ENCODE measurements at places on chromosomes 6 and 20.

DNA sequence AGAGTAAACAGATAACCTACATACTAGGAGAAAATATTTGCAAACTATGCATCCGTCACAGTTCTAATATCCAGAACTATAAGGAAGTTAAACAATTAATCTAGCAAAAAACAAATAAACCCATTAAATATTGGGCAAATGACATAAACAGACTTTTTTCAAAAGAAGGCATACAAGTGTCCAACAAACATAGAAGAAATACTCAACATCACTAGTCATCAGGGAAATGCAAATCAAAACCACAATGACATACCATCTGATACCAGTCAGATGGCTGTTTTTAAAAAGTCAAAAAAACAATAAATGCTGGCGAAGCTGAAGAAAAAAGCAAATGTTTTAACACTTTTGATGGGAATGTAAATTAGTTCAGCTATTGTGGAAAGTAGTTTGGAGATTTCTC, 1117.7 kb upstream of the MAP3K7 start:
- DNase-seq: no peak

GRCh38 chr6:37280162-37280887, 22.4 kb upstream of the TMEM217 start:
- no peak for DNase-seq

DNA sequence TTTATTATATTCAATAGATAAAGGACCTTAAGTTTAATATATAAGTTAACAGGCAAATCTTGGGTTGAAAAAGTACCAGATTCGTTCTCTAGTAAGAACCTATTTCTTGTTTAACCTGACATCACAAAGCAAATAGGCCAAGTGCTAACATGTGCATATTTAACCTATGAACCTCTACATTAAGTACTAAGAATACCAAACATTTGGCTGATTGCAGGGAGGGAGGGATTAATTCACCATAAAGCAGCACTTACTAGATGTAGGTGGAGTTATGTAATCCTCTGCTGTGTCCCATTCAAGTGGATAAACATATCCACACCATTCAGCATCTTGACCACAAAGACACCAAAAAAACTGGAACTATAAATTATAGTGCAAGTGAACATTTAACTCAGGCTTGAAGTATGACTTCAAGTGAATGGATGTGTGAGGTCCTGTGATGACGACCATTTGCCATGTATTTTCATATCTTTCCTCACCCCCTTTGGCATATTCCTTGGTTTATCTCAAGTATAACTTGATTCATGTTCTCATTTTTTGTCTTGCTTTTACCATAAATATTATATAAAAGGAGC, 10.2 kb downstream of the STX11 start:
- peak; percentile 61 for DNase-seq

GRCh38 chr20:11844691-11845090, 73.0 kb upstream of the BTBD3 start:
- DNase-seq: no peak

DNA sequence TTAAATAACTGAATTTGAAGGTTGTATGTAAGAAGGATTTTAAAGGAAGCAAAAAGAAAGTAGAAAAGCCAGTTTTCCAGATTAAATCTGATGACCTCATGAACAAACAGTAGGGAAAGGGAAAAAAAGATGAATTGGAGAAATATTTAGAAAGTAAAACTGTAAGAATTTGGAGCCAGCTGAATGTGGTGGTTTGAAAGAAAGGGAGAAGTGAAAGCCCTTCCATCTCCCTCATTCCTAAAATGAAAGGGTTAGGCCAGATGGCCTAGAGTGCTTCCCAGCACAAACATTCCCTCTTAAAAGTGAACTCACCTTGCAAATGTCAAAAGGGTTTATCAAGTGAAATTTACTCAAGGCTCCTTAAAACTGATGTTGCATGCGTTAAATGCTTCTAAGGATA, 139.3 kb upstream of the COL21A1 start:
- no peak for DNase-seq

DNA sequence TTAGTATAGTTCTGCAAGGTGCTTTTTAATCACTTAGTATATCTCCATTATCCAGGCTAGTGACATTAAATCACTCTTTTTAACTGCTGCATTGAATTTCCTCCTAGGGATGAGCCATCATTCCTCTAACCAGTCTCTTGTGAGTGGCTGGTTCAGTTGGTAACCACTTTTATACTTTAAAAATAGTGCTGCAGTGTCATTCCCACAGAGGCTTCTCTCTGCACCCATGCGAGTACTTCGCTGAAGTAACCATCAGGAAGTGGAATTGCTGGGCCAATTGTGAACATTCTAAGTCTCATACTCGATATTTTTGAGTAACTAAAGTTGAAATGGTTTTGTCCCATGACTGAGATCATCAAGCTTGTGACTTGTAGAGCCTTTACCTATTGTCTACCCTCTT, 2.1 kb downstream of the BTN3A2 start:
- DNase-seq: no peak

DNA sequence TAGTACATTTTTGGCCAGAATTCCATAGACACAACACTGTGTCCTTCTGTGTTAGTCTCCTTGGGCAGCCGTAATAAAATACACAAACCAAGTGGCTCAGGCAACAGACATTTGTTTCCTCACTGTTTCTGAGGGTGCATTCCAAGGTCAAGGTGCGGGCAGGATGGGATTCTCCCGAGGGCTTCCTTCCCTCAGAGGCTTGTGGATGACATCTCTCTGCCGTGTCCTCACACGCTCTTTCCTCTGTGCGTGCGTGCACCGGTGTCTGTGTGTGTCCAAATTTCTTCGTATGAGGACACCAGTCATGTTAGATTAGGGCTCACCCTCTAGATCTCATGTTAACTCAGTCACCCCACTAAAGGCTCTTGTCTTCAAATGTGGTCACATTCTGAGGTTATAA, 30.6 kb downstream of the CDYL start:
- DNase-seq: no peak

GRCh38 chr6:107491760-107492660, 2.1 kb downstream of the SOBP start:
- no peak for DNase-seq

DNA sequence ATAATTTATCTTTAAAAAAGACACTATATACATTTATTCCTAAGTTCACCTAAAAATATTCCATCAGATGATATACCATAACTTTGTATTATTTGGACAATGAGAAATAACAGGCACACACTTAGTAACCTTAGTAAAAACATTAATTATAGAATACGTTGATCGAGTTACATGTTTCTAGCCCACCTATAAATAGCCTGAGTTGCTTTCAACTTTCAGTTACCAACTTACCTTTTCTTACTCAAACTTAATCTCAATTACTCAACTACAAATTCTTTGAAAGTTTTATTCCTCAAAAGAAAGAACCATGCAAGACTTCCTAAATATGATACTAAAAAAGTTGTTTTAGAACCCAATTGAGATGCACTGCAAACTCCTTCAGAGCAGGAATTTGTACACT, 12.2 kb downstream of the ARHGAP18 start:
- no peak for DNase-seq

DNA sequence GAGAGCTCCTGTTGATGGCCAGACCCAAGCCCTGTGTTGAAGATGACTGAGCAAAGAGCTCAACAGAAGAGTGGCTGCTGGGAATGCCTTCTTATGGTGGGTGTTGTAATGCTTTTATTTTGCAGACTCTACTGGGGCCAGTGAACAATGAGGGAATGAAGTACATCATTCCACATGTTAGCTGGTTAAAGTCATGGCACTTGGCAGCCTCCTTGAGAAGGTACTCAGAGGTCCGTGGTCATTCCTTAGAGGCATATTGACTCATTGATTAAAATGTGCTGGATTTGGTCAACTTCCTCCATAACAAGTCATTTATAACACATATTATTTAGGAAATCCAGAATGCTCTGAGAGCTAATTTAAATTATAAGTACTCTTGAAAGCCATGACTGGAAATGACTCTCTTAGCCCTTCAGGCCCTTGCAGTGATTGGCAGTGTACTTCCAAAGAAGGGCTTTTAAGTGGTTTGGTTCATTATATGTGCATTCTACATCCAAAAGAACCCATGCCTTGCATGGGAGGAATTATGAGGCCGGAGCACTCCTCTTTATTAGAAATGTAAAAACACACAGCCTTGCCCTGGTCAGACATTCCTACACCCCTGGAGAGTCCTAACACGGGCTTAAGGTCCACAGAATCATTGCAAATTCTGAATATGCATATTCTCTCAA, 976.9 kb downstream of the KIF16B start:
- no peak for DNase-seq

DNA sequence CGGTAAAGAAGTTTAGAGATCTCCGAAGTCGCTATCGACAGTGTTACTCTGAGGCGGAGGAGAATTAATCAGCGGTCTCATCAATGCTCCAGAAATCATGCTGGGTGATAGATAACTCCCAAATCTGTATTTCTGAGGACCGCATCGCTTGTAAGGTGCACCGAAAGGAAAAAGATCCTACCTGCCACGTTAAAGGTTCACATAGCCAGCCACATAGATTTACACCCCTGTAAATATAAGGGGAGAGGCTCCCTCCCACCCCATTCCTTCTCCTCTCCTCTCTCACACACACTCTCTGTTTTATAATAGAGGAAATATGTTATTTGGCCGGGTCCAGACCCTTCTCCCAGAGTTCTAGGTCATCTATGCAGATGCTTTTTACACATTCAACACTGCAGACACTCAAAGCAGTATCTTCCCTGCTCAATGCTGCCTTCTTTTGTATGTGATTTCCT, 620 bp upstream of the DEK start:
- no peak for DNase-seq

DNA sequence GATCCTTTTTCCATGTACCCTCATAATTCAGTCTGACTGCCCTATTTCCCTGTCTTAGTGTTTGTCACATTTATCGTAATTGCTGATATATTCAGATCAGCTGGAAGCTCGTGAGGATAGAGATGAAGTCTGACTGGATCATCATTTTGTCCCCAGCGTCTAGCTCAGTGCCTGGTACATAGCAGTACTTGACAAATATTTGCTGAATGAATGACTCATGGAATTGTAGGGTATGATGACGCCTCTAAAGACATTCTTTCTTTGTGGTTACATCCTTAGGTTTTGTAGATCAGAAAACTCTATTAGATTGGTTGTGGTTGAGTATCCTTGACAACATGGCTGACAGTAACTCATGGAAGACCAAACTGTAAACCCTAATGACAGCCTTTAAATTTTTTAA, 68.9 kb downstream of the MTHFD1L start:
- peak; percentile 66 for DNase-seq

DNA sequence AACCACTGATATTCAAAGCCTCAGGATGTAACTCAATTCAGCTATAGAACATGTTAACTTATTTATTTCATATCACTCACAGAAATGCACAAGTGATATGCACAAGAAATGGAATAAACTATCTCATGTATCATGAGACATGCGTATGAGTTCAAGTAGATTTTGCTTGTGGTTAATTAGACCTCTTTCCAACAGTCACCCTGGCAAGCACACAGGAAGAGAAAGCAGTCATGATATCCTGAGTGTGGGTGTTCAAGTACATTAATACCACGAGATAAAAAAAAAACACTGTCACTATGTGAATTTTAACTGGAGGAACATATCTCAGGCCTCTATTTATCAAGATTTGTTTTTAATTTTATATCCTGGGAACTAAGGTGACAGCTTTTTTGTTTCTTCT, 64.2 kb downstream of the LAMP5 start:
- DNase-seq: no peak

- DNase-seq: no peak
Measured at GRCh38 chr6:53956068-53956711, 155.1 kb upstream of the MLIP start.

DNA sequence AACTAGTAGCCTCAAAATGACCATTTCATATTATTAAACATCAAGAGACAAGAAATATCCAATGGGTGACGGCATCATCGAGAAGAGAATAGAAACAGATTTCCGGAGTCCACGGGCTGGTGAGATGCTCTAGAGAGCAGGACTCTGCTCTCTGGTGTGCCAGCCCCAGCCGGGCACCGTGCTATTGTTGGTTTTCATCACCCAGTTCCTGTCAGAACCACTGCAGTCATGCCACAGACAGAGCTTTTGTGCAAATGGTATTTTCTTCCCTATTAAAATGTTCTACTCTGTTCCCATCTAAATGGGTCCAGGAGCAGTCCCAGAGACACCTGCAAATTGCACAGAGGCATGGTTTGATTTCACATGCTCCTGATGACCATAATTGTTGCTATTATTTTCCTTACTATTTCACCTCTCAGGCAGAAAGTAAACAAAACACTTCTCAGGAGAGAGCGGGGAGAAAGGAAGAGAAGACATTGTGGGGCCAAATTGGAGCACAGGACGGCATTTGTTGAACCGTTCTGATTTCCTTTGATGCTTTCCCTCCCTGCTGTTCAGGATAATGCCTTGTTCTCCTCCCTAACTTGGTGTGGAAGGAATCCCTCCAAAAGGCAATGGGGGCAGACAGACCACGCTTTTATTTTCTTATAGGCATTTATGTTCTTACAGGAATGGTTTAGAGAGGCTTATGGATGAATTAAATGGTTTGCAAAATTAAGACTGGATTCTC, 11.4 kb upstream of the RAMACL start:
- DNase-seq: no peak

GRCh38 chr6:56246881-56247653, at the start of gene COL21A1:
Gene COL21A1 (minus strand): TSS chr6:56247580. CDS start chr6:56182618, 64,962 bp downstream.
- no peak for DNase-seq

- DNase-seq: no peak
Measured at GRCh38 chr20:13858871-13859270, 74.0 kb downstream of the NDUFAF5 start.

- no peak for DNase-seq
Measured at GRCh38 chr6:118815495-118815894, 78.5 kb upstream of the ASF1A start.

GRCh38 chr6:147678253-147678652, 169.8 kb downstream of the SAMD5 start:
- DNase-seq: no peak

- DNase-seq: no peak
Measured at GRCh38 chr6:13831615-13832014, 17.3 kb upstream of the MCUR1 start.

DNA sequence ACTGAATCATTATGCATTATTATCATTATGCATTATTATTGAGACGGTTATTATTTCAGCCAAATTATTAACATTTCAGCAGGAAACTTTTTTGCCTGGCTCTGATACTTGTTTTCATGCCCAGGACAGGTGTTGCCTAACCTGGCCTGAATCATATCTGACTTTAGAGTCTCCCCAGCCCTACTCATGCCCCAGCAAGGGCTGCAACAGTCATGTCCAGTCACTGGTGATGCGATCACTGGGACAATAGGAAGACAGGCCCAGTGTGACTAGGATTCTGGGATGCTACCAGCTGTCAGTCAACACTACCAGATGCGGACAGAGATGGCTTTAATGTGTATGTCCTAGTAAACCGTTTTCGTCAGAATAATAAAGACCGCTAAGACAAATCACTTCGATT, 285.0 kb downstream of the KHDC1L start:
- DNase-seq: no peak

- no peak for DNase-seq
Measured at GRCh38 chr6:150844371-150844770, 21.1 kb upstream of the MTHFD1L start.

- no peak for DNase-seq
Measured at GRCh38 chr6:112330879-112331265, 16.3 kb upstream of the RFPL4B start.

GRCh38 chr6:136365776-136366354, 76.2 kb upstream of the BCLAF1 start:
- DNase-seq: no peak
